ENCODE measurements at places on chromosomes 6 and 20.
A peak's percentile ranks its signal among the peaks of the same experiment; 100 is the strongest.

- DNase-seq: no peak
These were observed 1.3 kb downstream of the DIDO1 start for GRCh38 chr20:62925076-62925419.

DNA sequence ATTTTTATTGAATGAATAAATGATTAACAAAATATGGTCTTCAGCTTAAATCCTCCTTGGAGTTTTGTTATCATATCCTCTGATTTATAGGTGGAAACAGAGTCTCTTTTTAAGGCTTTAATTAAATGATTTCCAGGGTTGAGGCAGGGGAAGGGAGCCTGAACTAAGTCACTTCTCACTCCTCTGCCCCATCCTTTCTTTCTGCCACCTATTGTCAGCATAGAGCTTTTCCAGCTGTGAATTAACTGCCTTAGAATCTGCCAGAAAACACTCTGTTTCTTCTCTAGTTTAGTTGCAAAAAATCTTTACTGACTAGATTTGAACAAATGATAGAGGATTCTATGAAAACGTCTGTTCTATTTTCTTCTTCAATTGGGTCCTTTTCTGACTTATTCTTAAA lies 9.8 kb downstream of the OGFRL1 start:
- no peak for DNase-seq

DNA sequence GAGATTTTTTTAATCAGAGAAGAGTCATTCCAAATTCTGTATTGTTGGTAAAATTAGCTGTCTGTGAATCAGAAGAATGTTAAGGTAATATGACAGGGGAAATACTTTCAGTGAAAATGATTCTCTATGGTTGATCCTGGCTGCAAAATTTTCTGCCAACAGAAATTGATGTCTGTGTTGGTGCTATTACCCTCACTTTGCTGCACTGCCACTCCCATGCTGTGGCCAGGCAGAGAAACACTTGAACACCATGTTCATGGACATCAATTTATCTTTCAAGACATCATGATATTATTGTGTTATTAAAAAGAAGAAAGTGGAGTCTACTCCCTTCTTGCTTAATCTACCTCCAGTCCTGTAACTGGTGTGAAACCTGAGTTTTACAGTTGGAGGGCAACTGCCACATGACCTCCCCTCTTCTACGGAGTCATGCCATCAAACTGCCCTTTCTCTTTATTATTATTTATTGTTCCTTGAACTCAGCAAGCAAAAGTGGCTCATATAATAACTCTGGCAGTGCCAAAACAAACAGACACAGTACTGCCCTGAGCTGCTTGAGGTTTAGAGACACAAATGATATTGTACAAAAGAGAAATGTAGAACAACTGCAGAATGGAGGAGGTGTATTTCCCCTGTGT lies 288.0 kb upstream of the JAG1 start:
- no peak for DNase-seq

DNA sequence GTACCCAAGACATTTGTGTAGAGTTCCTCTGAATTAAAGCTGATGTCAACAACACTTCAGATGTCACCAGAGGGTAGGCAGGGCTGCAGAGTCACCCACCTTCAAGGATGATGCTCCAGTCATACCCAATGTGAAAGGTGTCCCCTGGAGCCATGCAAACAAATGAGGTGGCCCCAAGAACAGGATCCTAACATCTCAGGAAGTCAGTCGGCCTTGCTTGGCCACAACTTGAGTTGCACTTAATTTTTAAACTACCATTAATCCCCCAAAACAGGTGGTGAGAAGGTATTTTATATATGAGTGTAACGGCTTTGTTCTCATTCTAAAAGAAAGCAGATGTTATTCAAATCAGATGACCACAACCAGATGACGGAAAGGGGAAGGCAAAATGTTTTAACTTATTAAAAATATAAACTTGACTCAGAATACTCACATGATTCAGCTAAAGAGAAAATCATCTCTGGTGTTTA lies 21.1 kb upstream of the SERPINB1 start:
- DNase-seq: no peak

GRCh38 chr20:59835448-59836395 lies 97.7 kb downstream of the SYCP2 start:
- no peak for DNase-seq

DNA sequence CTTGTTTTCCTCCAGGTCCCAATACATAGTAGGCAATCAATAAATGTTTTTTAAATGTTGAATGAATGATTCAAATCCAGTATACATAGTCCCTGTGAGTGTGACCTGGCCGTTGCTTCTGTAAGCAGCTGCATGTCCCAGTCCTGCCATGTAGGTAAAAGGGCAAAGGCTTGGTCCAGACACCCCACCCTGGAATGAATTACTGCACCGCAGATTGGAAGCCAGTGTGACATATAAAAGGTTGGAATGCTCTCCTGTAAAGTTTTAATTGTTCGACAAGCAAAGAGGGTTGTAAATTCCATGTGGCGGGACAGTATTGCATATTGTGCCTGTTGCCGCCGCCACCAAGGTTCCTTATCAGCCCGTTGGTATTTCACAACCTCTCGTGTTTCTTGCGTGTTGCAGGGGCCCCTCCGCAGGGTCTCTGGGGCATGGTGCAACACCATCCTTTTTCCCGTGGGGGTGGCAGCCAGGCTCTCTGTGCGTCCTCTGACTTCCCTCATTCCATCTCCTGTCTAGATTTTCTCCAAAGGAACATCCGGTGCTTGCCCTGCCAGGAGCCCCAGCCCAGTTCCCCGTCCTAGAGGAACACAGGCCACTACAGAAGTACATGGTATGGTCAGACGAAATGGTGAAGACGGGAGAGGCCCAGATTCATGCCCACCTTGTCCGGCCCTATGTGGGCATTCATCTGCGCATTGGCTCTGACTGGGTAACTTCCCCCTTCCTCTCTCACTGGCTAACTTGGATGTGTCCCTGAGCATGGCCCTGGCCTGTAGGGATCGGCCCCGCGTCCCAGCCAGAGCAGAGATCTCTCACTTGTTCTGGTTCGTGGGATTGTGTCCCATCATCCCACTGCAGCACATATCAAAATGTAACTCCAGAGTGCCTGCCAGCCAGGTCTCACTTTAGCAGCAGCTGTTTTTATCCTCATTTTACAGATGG lies 20.3 kb downstream of the POFUT1 start:
- no peak for DNase-seq

- no peak for DNase-seq
These were observed 354.8 kb downstream of the CD83 start for GRCh38 chr6:14472255-14472985.

DNA sequence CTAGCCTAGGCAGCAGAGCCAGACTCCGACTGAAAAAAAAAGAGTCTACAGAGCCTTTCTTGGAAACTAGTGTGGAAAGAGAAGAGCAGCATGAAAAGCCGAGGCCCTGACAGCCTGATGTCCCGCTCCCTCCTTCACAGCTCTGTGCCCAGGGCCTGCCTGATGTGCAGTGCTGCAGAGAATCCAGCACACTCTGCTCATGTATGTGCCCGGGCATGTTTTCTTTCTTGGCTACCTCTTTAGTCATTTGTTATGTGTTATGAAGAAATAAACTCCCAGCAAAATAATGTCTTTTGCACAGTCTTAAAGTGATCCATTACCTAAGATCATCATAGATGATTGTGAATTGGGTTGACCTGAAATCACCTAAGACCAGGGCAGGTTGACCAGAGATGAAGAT lies 78.1 kb upstream of the EZR start:
- no peak for DNase-seq

DNA sequence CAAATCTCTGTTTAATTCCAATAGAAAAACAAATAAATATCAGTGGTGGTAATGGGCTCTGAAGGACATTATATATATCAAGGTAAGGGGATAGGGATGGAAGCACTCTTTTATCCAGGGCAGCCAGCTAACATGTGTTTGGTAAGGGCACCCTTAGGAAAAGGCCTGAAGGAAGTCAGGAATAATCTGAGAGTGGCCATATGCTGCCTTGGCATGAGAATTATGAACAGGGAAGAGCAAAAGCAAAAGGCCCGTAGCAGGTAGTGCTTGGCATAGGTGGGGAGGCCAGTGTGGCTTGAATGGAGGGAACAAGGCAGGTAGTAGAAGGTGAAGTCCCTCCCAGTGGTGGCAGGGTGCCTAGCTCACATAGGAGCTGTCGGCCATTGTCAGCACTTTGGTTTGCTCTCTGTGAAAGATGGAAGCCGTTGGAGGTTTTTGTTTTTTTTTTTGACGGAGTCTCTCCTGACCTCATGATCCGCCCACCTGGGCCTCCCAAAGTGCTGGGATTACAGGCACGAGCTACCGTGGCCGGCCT lies 39.6 kb upstream of the CSE1L start:
- DNase-seq: no peak

DNA sequence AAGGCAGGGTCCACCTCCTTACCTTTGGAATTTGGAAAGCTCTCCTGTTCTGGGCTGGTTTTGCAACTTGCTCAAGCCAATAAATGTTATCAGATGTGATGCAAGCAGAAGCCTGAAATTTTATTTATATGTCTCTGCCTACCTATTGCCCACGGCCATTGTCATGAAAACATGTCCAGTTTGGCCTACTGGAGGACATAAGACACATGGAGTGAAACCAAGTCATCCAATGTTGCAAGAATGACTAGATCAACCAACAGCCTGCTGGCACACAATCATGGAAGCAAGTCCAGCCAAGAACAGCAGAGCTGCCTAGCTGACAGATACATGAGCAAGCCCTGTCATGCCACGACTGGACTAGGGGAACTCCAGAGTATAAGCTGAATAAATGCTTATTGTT lies 56.7 kb upstream of the IRAK1BP1 start:
- DNase-seq: no peak

DNA sequence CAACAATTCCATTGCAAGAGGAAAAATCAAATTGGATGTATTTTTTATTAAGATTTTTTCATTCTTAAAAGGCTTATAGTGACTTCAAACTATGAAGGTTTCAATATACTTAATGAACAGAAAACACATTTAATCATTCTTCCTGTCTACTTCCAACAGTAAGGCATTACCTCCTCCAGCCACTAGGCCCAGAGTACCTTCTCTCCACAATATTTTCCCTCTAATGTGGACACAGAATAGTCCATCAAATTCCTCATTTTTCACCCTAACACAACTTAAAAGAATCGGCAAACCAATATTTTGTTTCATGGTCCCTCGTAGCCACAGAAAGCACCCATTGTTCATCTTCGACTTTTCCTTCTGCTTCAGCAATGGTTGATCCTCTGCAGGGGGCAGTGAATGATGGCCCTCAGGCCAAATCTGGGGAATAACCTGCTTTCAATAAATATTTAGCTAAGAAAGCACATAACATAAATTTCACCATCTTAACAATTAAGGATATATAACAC lies 335.4 kb upstream of the ID4 start:
- no peak for DNase-seq

GRCh38 chr20:42083280-42083679 lies 465.1 kb upstream of the CHD6 start:
- DNase-seq: no peak

- DNase-seq: no peak
These were observed 9.7 kb downstream of the EMILIN3 start for GRCh38 chr20:41356951-41357350.

DNA sequence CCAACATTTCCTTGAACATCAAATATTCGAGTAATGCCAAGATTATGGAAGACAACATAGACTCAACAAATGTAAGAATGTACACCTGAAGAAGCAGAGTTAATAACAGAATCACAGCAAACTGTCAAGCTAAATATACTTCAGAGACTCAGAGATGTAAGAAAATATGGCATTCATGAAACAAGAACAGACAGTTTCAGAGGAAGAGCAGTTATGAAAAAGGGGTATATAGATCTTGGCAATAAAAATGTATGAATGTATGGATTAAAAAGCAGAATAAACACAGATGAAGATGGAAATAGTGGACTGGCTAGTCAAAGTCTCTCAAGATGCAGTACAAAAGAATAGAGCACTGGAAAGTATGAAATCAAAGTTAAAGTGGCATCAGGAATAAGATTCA lies 18.4 kb downstream of the RRAGD start:
- DNase-seq: no peak

- no peak for DNase-seq
These were observed 46.0 kb downstream of the ZFAND3 start for GRCh38 chr6:37865504-37865903.

DNA sequence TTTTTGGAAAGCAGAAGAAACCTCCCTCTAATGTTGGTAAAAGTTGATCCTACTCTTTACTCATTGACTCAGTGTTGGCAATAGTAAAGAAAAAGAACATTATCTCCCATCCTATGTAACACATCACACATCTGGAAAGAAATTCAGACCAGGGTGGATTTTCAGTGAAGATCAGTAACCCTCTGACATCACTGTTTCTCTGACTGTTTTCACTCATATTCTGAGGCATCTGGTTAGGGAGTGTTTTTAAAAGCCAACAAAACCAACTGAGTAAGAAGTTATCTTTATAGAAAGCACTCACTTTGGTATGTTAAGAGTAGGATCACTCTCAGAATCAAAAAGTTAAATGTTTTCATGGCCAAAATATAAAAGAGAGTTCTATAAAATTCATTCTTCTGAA lies 143.6 kb downstream of the DST start:
- no peak for DNase-seq

- no peak for DNase-seq
These were observed 34.9 kb upstream of the TFAP2A start for GRCh38 chr6:10449751-10450150.

DNA sequence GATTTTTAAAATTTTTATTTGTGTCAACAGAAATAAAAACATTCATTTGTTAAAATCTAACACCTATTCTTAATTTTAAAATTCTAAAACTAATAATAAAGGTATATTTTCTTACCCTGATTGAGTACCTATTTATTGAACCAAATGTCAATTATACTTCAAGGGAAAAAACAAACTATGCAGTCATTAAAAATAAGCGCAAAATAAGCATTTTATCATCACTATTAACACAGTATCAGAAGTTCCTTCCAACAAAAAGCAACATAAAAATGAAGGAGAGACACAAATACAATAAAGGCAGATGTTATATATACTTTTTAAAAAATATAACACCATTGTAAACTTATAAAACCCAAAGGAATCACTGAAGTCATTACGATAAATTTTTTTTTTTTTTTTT lies 52.7 kb downstream of the ZHX3 start:
- no peak for DNase-seq

DNA sequence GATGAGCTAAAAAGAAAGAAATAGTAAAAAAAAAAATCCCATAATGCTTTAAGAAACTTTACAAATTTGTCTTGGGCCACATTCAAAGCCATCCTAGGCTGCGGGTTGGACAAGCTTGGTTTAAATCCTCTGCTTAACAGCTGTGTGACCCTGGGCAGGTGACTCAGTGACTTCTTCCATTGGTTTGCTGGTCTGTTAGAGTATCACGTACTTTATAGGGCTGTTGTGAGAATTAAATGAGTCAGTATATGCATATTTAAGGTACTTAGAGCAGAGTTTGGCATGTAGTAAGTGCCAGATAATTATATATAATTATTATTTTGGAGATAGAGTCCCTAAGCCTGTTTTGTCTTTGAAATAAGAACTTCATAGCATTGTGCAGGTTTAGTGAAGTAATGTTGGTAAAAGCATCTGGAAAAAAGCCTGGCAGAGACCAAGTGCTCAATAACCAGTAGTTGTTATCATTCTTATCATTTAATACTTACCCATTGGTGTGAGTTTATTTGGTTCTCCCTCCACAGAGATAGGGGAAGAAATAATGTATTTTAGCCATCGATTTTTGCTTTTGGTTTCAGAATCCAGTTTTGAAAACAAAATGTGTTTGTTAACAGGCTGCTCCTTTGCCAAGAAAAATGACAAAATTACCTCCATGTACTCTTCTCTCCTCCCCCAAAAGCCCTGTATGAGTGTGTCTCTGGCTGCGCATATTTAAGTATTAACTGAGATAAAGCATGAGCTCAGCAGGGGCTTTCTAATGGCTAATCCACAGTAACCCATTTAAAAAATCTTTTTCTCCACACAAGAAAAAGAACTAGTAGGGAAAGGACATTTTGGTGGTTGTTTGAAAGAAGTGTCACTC lies 67.2 kb downstream of the FOXO3 start:
- DNase-seq: peak; percentile 3

- no peak for DNase-seq
These were observed 11.8 kb upstream of the BFSP1 start for GRCh38 chr20:17542993-17543412.

Measured in DMS 273 treated with DMSO at 0.1 percent for 48 hours (cell line).